GM04503 (cell line): ENCODE measurements at places on chromosomes 11 and 22.

- DNase-seq = no peak
Measured at GRCh38 chr11:61609000-61609979, 28.4 kb upstream of the SYT7 start.

GRCh38 chr11:37896016-37896415, 1298.0 kb upstream of the RAG2 start:
- no peak for DNase-seq

GRCh38 chr11:117782101-117782500, 14.9 kb downstream of the DSCAML1 start:
- DNase-seq = no peak

- DNase-seq = no peak
Measured at GRCh38 chr11:106426696-106427095, 349.2 kb downstream of the AASDHPPT start.

- no peak for DNase-seq
Measured at GRCh38 chr11:36469063-36469462, 41.0 kb downstream of the TRAF6 start.

- DNase-seq = no peak
Measured at GRCh38 chr22:31495343-31495742, 993 bp upstream of the SFI1 start.

DNA sequence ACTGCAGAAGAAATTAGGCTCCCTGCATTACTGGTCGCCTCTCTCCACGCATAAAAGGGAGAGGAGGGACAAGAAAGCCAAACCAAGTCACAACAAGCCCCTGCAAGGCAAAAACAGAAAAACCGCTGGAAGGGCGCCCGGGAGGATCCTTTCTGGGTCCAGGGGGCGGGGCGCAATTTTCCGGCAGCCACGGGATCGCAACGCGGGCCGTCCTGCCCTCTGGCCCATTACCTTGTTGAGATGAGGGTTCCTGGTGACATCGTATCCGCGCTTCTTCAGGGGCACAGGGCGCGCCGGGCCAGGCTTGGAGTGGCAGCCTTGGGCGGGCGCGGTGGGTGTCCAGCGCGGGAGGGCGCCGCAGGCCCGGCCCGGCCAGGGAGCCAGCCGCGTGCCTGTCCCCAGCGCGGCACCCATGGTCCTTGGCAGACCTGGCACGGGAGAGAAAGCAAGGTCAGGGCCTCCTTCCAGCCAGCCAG, 847 bp downstream of the ME3 start:
- no peak for DNase-seq

DNA sequence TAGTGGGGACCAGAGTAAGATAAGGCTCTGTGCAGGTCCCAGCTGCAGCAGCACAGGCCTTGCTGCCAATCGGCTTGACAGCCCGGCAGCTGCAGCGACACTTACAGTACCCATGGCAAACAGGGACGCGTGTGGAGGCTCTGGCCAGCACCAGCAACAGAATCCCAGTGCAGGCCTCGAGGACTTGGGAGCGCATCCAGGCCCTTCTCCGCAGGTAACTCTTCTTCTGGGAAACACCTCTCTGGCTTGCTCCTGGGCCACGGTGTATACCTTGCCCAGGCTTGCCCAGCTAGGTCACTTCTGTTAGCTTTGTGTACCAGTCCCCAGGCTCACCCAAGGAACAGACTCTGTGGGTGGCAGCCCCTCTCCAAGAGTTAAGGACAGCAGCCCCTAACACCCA, 126.7 kb downstream of the CTTN start:
- DNase-seq = no peak

- DNase-seq = no peak
Measured at GRCh38 chr11:7534042-7534378, 20.2 kb downstream of the PPFIBP2 start.

GRCh38 chr22:33922349-33922681, 2.0 kb upstream of the LARGE1 start:
- no peak for DNase-seq

DNA sequence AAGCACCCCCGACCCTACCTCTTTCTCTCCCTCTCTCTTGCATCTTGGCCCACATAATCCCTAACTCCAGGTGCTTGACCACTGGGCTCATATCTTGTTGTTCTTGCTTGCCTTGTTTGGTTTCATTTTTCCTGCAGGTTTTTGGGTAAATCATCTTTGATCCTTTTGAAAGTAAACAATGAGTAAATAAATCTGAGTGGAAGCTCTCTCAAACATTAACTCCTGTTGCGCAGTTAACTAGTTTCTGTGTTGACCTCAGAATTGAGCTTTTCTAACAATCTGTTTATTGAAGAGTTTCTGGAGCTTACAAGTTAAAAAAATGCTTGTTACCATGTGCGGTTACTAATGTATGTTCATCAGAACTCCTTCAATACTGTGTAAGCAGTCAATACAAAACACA, 38.8 kb upstream of the MICAL2 start:
- DNase-seq = no peak

GRCh38 chr11:130554241-130555055, 106.0 kb downstream of the ADAMTS15 start:
- DNase-seq = no peak

- no peak for DNase-seq
Measured at GRCh38 chr11:57287884-57288283, 36.9 kb downstream of the TNKS1BP1 start.

- no peak for DNase-seq
Measured at GRCh38 chr11:14317659-14318325, 41.2 kb downstream of the RRAS2 start.

DNA sequence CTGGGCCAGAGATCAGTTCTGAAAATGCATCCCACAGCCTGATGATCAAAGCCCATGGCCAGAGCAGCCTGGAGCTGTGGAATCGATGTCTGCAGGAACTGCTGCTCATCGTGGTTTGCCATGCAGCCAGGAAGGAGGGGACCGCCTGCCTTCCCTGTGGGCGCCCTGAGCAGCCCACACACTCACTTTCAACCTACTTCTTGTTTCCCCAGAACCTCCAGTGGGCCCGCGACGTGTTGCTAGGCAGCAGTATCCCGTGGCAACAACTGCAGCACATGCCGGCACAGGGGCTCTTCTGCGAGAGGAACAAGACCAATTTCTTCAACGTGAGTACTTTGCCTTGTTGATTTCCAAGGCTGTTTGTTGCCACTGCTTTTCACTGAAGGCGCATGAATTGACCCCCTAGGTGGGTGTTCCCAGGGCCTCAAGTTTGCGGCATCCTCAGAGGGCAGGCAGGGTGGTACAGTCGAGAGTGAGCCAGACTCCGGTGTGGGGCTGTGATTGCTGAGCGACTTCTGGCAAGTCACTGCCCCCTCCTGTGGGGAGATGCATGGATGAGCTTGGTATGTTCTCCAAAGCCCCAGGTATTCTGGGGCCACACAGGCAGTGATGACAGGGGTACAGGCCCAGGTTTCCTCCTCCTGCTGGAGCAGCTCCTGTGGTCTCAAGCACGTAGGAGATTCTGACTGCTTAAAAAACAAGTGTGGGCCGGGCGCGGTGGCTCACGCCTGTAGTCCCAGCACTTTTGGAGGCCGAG, 47.0 kb upstream of the SUSD2 start:
- no peak for DNase-seq

DNA sequence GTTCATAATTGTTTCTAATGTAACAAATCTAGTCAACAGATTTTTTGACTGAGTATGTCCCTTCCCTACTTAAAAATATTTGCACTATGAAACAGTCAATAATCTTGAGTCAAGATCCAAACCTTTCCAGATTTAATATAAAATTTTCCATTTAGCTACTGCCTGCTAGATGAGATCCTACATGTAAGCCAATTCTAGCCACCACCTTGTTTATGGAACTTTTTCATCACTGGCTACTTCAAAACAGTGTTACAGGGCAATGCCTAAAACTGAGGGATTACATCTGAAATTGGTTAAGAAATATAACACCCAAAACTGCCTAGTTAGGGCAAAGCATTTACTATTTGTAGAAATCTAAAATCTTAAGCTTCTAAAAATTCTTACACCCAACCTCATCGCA, 10.5 kb upstream of the FUT4 start:
- no peak for DNase-seq

GRCh38 chr22:39732625-39733024, 160.9 kb downstream of the ENTHD1 start:
- DNase-seq = no peak

DNA sequence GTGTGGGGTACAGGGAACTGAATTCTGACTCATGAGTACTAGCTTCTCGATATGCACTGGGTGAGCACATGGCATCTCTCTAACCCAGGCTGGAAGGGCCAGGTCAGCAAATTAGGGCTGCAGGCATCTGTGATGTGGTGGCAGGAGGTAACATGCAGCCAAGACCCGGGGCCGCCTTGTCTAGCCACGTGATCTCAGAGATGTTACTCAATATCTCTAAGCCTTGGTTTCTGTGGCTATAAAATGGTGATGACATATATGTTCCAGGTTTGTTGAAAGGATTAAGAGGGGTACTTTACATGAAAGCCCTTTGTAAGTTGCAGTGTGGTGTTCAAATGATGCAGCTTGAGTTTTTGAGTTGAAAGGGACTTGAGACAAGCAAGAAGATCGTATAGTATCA, 3.2 kb downstream of the ST14 start:
- no peak for DNase-seq
